ENCODE measurements at places on chromosomes 11 and 22. TPM values are rescaled to one million over a fixed set of nuclear protein-coding genes. Genes with fewer than 3 reads are reported as not detected.

BBOX1 gene
- total RNA-seq: not detected

NUDT22 gene
- total RNA-seq: 79.8 TPM

RIC3 gene
- 4.7 TPM for total RNA-seq

PDE2A gene
- total RNA-seq: 0.41 TPM

YPEL4 gene
- total RNA-seq: 0.48 TPM

PRRG4 gene
- 1.0 TPM for total RNA-seq

TMEM86A gene
- total RNA-seq: 1.1 TPM

TSPAN18 gene
- 24.6 TPM for total RNA-seq

OR4D5 gene
- total RNA-seq: not detected

TUB gene
- total RNA-seq: 0.23 TPM

TPP1 gene
- total RNA-seq: 64.4 TPM

CCDC116 gene
- 0.23 TPM for total RNA-seq

DRAP1 gene
- total RNA-seq: 131 TPM

OR51E2 gene
- total RNA-seq: not detected
